ENCODE measurements at places on chromosomes 5 and 9. TPM values are rescaled to one million over a fixed set of nuclear protein-coding genes. Genes with fewer than 3 reads are reported as not detected.

DNA sequence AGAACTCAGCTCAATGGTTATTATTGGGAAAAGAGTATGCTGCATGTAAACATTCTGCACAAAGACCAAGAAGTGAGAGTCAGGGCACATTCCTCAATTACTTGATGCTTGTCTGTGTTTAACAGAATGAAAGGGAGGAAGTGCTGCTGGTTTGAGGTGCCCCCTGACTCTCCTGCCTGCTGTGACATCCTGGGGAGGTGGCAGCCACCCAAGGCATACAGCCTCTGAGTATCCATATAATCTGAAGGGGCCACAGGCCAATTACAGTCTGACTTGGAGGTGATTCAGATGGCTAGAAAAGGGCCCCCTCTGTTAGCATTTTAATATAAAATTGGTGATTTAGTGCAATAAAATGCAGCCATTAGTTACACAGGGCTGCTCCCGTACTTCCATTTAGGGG lies 313.8 kb downstream of the ASTN2 start:
- no peak for DNase-seq

GRCh38 chr5:94968507-94969095 lies 316.3 kb downstream of the MCTP1 start:
- DNase-seq: peak; percentile 26

DNA sequence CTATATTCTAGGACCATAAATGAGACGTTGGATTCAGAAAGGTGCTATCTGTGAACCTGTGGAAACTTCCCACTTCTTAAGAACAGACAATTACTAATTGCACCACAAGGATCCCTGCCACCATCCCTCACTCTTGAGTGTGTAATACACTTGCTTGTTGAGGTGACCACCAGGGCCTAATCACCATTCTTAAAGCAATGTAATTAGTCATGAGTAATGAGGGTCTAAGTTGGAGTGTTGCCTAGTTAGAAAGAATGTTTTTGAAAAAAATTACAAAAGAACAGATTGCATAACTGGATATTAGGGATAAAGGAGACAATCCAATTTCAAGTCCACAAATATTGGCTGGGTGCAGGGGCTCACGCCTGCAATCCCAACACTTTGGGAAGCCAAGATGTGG lies 56.9 kb upstream of the TRIO start:
- no peak for DNase-seq

Gene CYLC2
- not detected for total RNA-seq

Gene PCDHB10
- 0.33 TPM for total RNA-seq

Gene GDA
- 3.1 TPM for total RNA-seq

Gene LSM11
- 6.5 TPM for total RNA-seq

Gene GLIPR2
- 2.7 TPM for total RNA-seq

Gene SIT1
- total RNA-seq: 0.69 TPM

Gene CA9
- total RNA-seq: not detected

Gene PCDHB3
- total RNA-seq: 0.26 TPM
